Hair follicle dermal papilla cell (primary cell): ENCODE measurements at places on chromosomes 2 and 18. TPM values are rescaled to one million over a fixed set of nuclear protein-coding genes. Genes with fewer than 3 reads are reported as not detected.

The EEF1B2 gene
- total RNA-seq = 267 and 312 TPM in 2 replicates

The MEP1B gene
- 0.12 TPM in 1 of 2 replicates, not detected in the other for total RNA-seq

The PLB1 gene
- total RNA-seq = 1.8 and 2.6 TPM in 2 replicates

The MALL gene
- total RNA-seq = 2.1 and 3.4 TPM in 2 replicates

The DNAJC10 gene
- total RNA-seq = 113 and 117 TPM in 2 replicates

The CHRNG gene
- total RNA-seq = not detected in 2 replicates

The TUBB8B gene
- total RNA-seq = not detected in 2 replicates

The ITPRIPL1 gene
- 6.6 and 10.7 TPM in 2 replicates for total RNA-seq

The TDRD15 gene
- not detected in 2 replicates for total RNA-seq

The KCTD1 gene
- 14.0 and 14.1 TPM in 2 replicates for total RNA-seq

The DCDC2C gene
- not detected in 2 replicates for total RNA-seq

The SCTR gene
- total RNA-seq = not detected in 2 replicates

The SULT1C4 gene
- total RNA-seq = 0.16 TPM in 1 of 2 replicates, not detected in the other
